ENCODE measurements at places on chromosomes 3 and 15. TPM values are rescaled to one million over a fixed set of nuclear protein-coding genes. Genes with fewer than 3 reads are reported as not detected.

Gene IQCH
- 10.1 TPM for polyA plus RNA-seq

GRCh38 chr15:91345736-91346135, 245.7 kb downstream of the SV2B start:
- no peak for DNase-seq

GRCh38 chr3:123832692-123833397, 51.3 kb downstream of the MYLK start:
- DNase-seq, result no peak

- no peak for DNase-seq
Observed at GRCh38 chr3:48437812-48438211, 2.1 kb downstream of the CCDC51 start.

DNA sequence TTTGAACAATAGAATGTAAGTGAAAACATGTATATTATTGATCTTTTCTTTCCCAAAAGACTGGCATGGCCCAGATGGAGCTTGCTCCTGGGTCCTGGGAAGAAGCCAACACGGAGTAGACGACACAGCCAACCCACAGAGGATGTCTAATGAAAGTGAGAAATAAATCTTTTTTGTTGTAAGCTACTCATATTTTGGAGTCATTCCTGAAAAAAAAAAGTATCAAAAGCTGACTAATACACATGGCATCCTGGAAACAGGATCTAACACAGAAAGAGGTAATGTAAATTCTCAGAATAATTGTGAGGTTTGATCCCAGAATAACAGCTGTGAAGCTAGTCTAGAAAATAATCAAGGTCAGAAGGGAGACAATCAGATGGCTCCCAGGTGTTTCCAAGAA, 12.6 kb upstream of the FRMD5 start:
- no peak for DNase-seq

Measured in right renal cortex interstitium (tissue), 3 donors.